ENCODE measurements at places on chromosomes 5 and 9.
A peak's percentile ranks its signal among the peaks of the same experiment; 100 is the strongest.

GRCh38 chr9:79224672-79225433, 346.9 kb upstream of the TLE4 start:
- DNase-seq: no peak

DNA sequence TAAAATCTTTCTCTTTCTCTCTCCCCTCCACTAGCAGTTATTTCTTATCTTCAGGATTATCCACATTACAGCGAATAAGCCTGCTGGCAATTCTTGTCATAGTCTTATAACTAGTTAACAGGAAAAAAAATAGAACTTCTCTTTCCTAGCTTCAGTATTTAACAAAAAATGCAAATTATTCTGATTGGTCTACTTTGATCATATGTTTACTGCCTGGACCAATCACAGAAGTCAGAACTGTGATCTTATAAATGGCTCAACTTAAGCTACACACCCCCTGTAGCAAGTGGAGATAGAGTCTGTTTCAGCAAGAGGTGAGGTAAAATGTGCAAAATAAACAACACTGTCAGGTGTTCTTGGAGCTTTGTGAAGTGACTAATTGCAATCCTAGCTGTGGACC, 389.4 kb upstream of the TUSC1 start:
- no peak for DNase-seq

- DNase-seq: no peak
These were observed 44.4 kb upstream of the NEK6 start for GRCh38 chr9:124213396-124213795.

DNA sequence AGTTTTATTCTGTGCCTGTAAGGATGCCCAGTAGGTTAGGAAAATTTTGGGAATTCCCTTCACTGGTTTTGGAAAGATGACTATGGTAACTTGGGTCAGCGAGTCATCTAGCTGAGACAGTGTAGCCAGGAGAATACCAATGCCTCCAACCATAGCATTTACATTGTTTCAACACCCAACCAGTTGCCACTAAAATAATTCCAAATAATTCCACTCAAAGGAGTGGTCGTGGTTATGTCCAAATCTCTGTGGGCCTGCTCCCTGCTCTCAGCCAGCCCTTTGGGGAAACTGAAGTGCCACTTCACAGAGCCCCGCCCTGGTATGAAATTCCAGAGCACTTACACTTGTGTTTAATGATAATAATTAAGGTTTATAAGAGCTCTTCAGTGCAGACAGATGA, 310.5 kb downstream of the PLK2 start:
- no peak for DNase-seq

- no peak for DNase-seq
These were observed 510 bp downstream of the NOXA1 start for GRCh38 chr9:137423514-137424291.

DNA sequence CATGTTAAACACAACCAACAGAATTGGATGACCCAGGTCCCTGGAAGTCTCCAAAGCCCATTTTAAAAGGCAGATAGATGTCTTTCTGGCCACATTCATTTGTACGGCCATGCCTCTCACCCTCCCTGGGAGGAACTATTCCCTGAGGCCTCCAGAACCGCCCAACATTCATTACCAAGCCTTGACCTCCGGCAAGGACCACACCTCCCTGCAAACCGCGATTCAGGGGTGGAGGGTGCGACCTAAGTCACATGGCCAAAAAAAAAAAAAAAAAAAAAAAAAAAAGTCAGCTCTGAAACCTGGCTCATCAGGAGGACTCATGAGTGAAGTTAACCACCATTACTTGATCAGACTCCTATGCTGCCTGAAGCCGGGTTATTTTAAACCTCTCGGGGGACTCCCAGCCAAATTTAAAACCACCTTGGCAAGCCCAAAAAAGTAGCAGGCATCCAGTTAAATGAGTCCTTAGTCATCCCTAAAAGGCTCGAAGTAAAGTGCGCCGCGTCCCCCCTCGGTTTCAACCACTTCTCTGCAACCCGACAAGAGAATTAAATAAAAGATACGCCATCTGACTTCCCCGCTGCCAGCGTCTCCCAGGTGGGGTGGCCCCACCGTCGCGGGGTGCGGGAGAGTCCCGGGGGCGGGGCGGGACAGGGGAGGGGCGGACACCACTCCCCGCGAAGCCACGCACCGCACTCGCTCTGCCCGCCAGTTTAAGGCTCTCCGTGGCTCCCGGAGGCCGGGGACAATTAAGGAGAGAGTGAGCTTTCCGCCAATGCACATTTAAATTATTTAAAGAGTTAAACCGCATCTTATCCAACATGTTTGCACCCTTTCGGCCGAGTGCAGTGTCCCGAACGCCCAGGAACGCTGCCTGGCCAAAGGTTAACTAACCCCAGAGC, 2.3 kb downstream of the KLF9 start:
- peak; percentile 72 for DNase-seq

DNA sequence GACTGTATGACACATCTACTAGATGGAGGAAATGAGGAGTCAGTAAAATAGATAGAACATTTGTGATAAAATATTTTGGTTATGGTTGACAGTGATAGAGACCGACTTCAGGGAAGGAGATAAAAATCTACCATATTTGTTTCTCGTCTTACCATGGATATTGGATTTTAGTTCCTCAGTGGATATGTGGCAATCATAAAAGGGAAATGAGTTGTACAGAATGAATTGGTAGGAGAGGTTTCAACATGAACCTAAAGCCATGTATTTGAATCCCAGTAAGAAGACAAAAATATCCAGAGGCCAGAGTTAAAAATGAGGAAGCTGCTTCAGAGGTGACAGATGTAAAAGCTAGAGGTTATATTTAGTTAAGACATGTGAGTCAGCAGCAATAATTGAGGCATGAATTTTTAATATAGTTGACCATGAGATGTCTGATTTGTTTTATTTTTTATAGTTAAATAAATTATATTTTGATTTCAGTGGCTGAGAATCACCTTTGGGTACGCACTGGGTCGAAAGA, 480.4 kb upstream of the TUSC1 start:
- no peak for DNase-seq

GRCh38 chr5:143624465-143624864, 187.5 kb upstream of the HMHB1 start:
- DNase-seq: no peak

GRCh38 chr9:121019273-121019672, 30.8 kb downstream of the C5 start:
- no peak for DNase-seq

- DNase-seq: no peak
These were observed 56.1 kb upstream of the TAS2R1 start for GRCh38 chr5:9686216-9686615.

DNA sequence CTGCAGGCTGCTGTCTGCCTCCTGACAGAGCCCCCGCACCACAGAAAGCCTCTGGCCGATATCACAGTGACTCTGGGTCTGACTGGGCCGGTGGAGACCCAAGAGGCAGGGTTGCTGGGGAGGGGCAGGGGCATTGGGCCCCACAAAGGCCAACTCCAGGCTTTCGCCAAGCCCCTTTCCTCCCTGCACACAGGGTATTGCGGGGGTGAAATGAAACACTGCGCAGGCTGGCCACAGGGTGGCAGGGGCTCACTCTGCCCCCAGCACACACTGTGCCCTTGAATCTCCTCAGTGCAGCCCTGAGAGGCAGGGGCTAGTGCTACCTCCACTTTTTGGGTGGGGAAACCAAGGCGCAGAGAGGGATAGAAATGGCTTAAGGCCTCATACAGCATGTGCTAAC, 44.6 kb downstream of the BARX1 start:
- DNase-seq: no peak

GRCh38 chr9:129021091-129021490, 7.0 kb downstream of the SH3GLB2 start:
- DNase-seq: no peak

DNA sequence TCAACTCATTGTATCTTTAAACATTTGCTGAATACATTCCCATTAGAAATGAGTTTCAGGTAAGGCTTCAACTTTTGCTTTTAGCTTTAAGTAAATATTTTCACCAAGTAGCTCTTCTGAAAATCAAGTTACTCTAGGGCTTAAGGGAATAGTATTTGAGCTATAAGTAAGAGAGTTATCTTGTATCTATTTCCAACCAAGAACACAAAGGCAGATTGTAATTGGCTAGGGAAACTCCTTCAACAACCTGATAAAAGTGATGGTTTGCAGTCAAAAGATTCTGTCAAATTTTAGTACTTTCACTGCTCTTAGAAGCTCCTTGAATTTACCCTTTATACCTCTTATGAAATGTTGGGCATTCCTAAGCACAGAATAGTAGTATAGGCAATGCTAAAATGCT, 13.0 kb downstream of the ELL2 start:
- DNase-seq: no peak

DNA sequence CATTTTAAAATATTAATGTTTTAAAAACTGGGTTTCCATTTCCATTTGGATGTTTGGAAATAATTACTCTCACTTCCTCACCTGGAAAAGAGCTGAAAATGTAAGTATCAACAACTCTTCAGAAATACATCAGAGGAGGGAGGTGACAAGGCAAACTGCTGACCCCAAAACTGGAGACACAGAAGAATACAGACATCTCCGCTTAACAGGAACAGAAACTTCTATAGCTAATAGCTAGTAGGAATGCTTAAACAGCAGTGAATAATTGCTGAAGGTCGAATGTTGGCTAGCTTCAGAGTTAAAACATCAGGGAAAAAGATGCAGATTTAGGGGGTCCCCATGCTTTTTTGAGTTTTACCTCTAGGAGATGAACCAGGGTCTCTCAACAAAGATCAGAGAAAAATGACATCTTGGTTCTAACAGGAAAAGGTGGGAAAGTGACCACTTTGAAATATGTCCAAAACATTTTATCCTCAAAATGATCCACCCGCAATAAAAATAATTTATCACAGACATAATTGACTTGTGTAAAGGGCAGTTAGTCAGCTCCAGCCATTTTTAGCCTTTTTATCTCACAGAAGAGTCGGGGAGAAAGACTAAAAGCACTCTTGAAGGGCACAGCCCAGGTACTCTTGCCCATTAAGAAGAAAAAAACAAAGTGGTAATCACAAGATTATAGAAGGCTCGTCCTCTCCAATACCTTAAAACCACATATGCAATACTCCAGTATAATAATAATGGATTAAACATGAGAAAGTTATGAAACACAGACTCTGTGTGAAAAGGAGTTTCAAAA, 1474.9 kb downstream of the EFNA5 start:
- no peak for DNase-seq

DNA sequence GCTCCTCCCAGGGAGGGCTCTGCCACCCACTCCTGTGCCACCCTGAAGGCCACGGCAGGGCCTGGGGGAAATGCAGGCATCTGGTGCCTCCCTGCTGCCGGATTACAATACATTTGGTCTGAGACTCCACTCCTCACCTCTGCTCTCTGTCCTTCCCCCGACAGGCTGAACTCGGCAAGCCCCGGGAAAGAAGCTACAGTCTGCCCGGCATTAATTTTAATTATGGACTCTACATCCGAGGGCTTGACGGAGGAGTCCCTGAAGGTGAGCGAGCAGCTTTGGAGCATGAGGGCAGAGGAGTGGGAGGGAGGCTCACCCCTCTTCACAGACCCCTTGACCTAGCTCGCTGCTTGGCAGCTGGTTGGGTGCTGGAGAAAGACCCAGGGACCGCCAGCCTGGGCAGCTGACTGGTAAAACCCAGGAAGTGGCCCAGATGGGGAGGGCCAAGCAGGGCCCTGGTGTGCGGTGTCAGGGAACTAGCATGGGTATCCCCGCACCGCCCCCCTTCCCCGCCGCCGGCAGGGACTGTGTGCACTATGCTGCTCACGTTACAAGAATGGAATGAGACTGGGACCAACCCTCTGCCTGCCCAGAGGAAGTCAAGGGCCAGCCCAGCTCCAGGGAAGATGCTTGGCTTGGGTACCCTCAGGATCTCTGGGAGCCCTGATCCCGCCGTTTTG, 83.7 kb upstream of the BARHL1 start:
- DNase-seq: no peak

GRCh38 chr5:127298656-127299055, 8.1 kb downstream of the MEGF10 start:
- no peak for DNase-seq

DNA sequence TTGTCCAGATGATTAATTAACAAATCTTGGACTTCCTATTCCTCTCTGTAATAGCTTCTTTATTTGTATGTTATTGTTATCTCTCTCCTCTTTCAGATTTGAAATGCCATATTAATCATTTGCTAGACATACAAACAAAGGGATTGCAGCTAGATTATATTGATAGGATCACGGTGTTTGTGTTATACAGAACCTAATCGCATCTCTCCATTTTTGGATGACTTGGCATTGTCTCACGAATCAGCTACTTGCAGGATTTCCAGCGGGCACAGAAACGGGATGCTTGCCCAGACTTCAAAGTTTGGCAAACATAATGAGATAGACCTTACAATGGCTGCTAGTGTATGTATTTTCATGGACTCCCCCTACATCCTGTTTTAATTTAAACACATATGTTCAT, 368.1 kb downstream of the TLE4 start:
- DNase-seq: no peak

- DNase-seq: no peak
These were observed at the start of gene LRRTM2 for GRCh38 chr5:138874771-138875551. LRRTM2 (minus strand) TSS chr5:138875335; CDS start chr5:138874911, 424 bp downstream.

GRCh38 chr5:59061377-59061776, 478.5 kb downstream of the RAB3C start:
- no peak for DNase-seq

GRCh38 chr5:59174248-59174844, 591.5 kb downstream of the RAB3C start:
- peak; percentile 13 for DNase-seq

- DNase-seq: no peak
These were observed 226.1 kb downstream of the DTWD2 start for GRCh38 chr5:118762291-118762690.

DNA sequence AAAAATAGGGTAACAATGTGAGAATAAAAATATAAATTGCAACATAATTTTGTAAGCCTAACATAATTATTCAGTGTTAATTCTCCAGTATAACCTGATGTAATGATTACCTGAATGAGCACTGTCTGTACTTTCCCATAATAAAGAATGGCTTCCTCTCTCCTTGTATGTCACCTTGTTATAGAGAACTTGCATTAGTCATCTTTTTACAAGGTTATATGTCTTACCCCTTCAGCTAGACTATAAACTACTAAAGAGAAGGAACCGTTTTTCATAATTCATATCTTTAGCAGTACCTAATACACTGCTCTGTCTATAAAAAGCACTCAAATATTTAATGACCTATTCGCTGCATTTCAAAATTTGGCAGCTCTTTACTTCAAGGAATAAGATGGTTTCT, 19.8 kb downstream of the STRBP start:
- no peak for DNase-seq

DNA sequence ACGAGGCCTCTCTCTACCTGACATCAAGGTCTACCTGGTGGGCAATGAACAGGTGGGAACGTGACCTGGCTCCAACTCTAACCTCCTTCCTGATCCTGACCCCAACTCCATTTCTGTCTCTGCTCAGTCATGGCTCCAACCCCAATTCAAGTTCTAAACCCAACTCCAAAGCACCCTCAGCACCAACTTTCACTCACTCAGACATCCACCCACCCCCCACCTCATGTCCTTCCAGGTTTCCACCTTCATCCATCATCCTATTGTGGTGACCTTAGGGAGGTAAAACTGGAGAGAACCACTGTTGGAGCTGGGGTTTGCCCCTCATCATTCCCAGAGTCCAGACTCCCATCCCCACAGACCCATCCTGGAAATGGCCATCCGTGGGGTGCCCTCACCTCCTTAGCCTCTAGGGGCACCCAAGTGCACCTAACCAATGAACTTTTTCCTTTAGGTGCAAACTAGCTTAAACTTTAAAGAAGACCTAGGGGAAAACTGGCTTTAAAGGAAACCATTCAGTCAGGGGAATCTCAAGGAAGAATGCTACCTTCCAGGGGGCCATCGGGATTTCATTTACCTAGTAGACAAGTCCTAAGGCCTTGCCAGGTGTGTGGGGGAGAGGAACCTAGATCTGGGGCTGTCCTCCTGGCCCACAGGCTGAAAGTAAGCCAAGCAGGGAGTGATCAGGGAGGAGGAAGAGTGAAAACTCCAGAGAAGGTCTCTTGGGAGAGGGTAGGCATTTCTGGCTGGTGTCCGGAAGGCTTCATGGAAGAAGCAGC, 11.3 kb downstream of the RGS14 start:
- DNase-seq: peak; percentile 43

Data from activated naive CD4-positive, alpha-beta T cell treated with Interleukin-2 at 50 U/mL for 16 hours (primary cell).